Prostate gland (tissue), 2 donors: ENCODE measurements at places on chromosomes 3 and 15. TPM values are rescaled to one million over a fixed set of nuclear protein-coding genes. Genes with fewer than 3 reads are reported as not detected.

- no peak for DNase-seq
Measured at GRCh38 chr3:189636048-189636447, 4.9 kb downstream of the TP63 start.

- no peak for DNase-seq
Measured at GRCh38 chr3:117928836-117929235, 1105.8 kb downstream of the IGSF11 start.

- no peak for DNase-seq
Measured at GRCh38 chr3:151350656-151351055, 21.3 kb upstream of the P2RY13 start.

DNA sequence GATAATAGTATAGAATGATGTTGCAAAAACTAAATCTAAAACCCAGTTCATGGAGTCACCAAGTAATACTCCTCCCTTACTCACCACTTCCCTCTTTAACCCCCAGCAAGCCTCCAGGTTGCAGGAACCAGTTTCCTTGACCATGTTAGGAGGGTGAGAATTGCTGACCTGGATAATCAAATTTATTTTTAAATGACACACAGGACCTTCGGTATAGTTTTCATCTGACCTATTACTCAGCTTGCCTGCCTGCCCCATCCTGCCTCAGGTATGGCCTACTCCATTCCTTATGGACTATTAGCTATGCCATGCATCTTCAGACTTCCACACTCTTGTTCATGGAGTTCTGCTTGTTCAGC is 883 bp downstream of the RTP4 start:
- no peak for DNase-seq

- DNase-seq = no peak
Measured at GRCh38 chr15:89109238-89109637, 21.0 kb downstream of the ABHD2 start.

DNA sequence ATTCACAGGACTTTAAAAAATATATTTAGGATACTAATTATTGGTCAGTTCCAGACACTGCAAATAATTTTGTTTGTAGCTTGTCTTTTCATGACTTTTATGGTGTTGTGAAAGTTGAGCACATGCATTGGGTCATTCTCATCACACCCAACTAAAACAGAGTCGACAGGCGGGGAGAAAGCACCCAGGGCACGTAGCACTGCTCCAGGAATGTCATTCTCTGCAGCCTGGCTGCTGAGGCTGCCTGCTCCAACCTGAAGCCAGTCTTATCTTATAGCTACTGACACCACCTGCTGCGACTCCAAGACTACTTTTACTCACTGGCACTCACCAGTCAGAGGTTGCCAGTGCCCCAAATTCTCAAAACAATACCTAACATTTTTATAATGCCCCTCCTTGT is 56.9 kb downstream of the ACAD9 start:
- DNase-seq = no peak

The EBLN2 gene
- 0.82 TPM for total RNA-seq

The LIPH gene
- 17.0 TPM for total RNA-seq

The HHATL gene
- 5.5 TPM for total RNA-seq

The IL17RE gene
- total RNA-seq = 10.1 TPM

The MGLL gene
- 20.0 TPM for total RNA-seq

The DYNLT2B gene
- 15.3 TPM for total RNA-seq

The CHRD gene
- 8.0 TPM for total RNA-seq
